ENCODE measurements at places on chromosomes 3 and 15. TPM values are rescaled to one million over a fixed set of nuclear protein-coding genes. Genes with fewer than 3 reads are reported as not detected.

CYP8B1 gene
- polyA plus RNA-seq: not detected

CD86 gene
- polyA plus RNA-seq: 0.20 TPM

ERICH6 gene
- 0.55 TPM for polyA plus RNA-seq

DNA sequence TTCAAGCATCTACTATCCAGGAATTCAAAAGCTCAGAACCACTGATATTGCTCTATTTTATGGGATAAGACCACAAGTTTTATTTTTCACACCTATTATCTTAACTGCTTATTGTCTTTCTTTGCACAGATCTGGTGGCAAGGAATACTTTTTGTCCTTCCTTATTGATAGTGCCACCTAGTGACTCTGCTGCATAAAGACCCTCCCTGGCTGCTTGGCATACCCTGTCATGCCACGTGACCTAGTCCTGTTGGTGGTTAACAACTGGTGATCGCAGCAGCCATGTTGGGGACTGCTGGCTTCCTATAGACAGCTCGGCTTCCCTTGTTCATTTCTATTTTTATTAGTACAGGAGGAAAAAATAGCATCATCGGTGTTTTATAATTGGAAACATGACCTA is 236.3 kb downstream of the MEX3B start:
- peak; percentile 40 for DNase-seq

DNA sequence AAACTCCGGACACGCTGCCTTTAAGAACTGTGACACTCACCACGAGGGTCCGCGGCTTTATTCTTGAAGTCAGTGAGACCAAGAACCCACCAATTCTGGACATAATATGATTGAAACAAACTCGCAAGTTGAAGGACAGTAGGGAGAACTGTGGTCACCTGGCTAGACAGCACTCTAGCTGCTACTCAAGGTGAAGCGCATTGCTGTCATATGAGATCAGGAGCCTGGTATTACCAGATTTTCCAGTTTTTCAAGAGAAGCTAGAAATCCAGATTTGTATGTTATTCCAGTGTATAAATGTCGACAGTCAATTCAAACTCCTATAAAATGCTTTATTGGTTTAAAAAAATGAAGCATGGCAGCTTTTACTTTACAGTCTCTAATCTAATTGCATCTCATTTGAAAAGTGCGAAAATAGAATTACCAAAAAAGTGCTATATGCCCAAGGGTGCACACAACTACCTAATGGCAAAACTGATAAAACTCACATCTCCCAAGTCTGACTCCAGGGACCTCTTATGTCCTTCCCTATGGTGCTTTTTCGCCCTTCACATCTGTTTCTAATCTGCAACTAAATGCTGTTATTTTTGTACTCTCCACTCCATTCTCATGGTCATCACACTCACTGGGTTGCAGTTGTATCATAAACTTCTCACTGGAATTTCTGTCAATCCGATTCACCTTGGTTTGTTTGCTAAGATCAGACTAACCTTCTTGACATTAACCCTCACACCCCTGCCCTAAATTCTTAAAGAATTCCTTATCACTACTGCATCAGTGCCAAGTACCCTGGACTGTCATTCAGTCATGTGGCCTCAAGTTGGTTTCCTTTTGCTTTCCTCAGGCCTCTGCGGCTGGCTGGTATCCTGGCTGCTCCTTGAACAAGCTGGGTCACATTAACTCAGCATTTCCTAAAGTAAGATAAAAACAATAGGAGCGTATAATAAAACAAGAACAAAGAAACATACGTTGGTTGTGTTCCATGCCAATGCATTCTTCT is 31.5 kb upstream of the ARHGEF26 start:
- DNase-seq: no peak

- DNase-seq: no peak
Measured at GRCh38 chr3:29382409-29382808, 101.5 kb downstream of the RBMS3 start.

- DNase-seq: peak; percentile 76
Measured at GRCh38 chr15:41233367-41233771, 2.3 kb downstream of the CHP1 start.

DNA sequence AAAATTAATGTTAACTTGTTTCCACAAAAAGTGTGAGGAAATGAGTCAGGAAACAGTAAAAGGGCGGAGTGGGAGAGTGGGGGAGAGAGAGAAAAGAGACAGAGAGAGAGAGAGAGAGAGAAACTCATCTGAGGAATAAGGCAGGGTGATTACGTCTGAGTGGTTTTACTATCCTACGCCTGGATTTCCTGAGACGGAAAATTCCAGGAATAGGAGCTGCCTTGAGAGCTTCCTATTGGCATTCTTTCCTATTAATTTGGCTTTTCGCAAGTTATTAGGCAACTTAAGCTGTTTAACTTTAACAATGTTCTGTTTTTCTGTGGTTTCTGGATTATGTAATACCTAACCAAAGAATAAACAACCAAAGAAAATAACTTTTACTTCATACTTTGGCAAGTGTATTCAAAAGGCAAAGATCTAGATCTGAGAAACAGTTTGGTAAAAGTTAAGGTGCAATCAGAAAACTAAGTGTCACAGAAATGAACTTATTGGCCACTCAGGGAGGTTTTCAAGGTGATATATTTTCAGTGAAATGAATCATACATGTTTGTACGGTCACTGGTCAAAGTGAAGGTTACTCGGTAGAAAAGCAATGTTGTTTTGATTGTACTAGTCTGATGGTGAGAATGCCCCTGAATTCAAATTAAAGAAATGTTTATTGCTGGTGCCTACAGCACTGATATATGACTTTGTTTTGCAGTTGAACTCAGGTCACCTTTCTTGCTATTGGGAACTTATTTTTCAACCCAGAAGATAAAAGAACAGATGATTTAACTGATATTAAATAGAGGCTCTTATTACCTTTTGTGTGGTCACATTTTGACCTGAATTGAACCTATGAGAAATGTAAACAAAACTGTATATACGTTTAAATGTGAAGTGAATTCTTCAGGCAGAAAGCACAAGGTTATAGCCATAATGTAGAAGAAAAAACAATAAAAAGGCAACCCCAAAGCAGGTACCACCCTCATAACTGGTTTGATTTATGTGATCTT is 39.9 kb upstream of the TNFSF10 start:
- no peak for DNase-seq

All from cardiac muscle cell (in vitro differentiated cells and primary cell).